ENCODE measurements at places on chromosomes 6 and 20. TPM values are rescaled to one million over a fixed set of nuclear protein-coding genes. Genes with fewer than 3 reads are reported as not detected.

Gene STX11
- total RNA-seq: 0.17 TPM

Gene BTNL2
- total RNA-seq: not detected

Gene SDC4
- 48.1 TPM for total RNA-seq

Gene C6orf118
- not detected for total RNA-seq

Gene BANF2
- total RNA-seq: not detected

Gene PI3
- not detected for total RNA-seq

Gene TSPO2
- not detected for total RNA-seq

Gene IL17A
- not detected for total RNA-seq

Gene RSPO3
- total RNA-seq: 1.5 TPM

Gene WFDC5
- total RNA-seq: not detected

Gene EFCAB8
- total RNA-seq: not detected

Gene FRMD1
- not detected for total RNA-seq

Gene KCNS1
- 1.4 TPM for total RNA-seq

Gene CGAS
- total RNA-seq: 2.7 TPM

Gene ECI2
- 48.0 TPM for total RNA-seq

Gene HMGCLL1
- total RNA-seq: not detected

Gene HIVEP2
- total RNA-seq: 5.6 TPM

Gene FAM209A
- total RNA-seq: not detected

Gene TPBG
- 55.1 TPM for total RNA-seq

Gene ELOVL4
- total RNA-seq: 7.7 TPM

Gene EYA2
- 0.94 TPM for total RNA-seq

Gene RPS18
- total RNA-seq: 8,802 TPM

Gene UNC5CL
- 0.12 TPM for total RNA-seq

Gene LAMA4
- 170 TPM for total RNA-seq

Gene BNIP5
- not detected for total RNA-seq
